ENCODE measurements at places on chromosomes 7 and 10. TPM values are rescaled to one million over a fixed set of nuclear protein-coding genes. Genes with fewer than 3 reads are reported as not detected.

The CNNM1 gene
- total RNA-seq: 0.36 TPM

The WAPL gene
- total RNA-seq: 28.6 TPM

- no peaks in the 10 kb centered on the region for H3K27me3 ChIP-seq
- no peak for DNase-seq
- peaks cover 5% of the 10 kb centered on the region for H3K4me1 ChIP-seq
- H3K4me3 ChIP-seq: no peak overlapping the region
- H3K27ac ChIP-seq: no peak overlapping the region
Observed at GRCh38 chr7:95710711-95711110, 61.6 kb upstream of the DYNC1I1 start.

GRCh38 chr7:26658389-26659084 is 205.9 kb downstream of the SKAP2 start:
- no peaks in the 10 kb centered on the region for H3K36me3 ChIP-seq
- H3K4me1 ChIP-seq: no peaks in the 10 kb centered on the region
- peaks cover 65% of the 10 kb centered on the region for H3K27me3 ChIP-seq
- no peak for DNase-seq

DNA sequence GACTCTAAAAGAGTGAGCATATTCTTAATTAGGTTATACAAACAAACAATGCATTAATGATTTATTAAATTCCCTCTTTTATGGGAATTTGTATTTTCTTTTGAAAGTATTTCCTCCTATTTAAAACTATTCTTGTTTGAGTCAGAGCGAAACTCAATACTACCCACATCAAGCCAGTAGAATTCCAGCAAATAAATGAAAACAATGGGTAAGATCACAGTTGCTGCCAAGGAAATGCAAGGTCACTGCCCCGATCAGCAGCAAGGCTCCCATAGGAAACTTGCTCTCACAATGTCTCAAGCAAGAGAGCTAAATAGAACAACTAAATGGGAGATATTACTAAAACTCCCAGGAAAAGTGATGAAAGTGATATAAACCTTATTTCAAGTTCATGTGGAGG is 206.3 kb downstream of the THSD7A start:
- DNase-seq: no peak
- H3K4me3 ChIP-seq: no peak overlapping the region
- no peaks in the 10 kb centered on the region for H3K36me3 ChIP-seq
- no peak overlapping the region for H3K27ac ChIP-seq
- peaks cover 4% of the 10 kb centered on the region for H3K4me1 ChIP-seq
- no peaks in the 10 kb centered on the region for H3K27me3 ChIP-seq

Data from chondrocyte (in vitro differentiated cells).